Mesothelial cell of epicardium (in vitro differentiated cells): ENCODE measurements at places on chromosomes 1 and 21. TPM values are rescaled to one million over a fixed set of nuclear protein-coding genes. Genes with fewer than 3 reads are reported as not detected.
A peak's percentile ranks its signal among the peaks of the same experiment; 100 is the strongest.

Gene SERPINC1
- total RNA-seq: 0.22 to 0.27 TPM (median 0.23 TPM) in 3 replicates

DNA sequence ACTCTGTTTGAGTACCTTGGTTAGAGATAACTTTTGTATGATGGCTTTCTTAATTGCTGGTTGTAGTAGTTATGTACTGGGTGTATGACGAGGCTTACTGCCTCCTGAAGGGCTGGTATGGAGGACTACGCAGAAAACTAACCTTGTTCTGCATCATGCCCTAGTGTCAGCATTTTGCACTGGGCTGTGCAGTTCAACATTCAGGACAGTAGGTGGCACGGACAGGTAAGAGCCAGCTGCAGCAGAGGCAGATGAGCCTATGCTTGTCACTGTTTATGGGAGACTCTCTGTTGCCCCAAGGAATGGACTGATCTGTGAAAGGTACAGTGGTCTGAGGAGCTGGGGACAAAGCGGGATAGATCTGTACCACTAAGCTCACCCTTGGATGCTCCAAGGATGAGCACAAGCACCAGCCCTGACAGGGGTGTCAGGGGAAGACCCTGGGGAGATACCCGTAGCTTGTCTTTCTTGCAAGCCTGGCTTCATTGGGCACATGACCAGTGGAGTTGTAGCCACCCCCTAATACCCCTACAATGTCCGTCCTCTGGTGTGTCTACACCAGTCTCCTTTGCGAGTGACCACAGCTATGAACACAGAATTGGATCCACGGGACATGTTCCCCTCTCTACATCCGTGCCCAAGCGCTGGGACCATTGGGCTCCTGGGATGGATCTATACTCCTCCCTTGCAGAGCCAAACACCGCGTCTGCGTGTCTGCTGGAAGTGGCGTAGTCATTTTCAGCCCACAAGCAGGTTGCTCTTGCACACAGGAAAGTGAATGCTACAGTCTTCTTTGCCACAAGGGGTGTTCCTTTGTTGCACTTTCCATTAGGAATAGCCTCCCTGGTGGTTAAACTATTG is 51.1 kb upstream of the CFHR3 start:
- peaks cover 18% of the 10 kb centered on the region for H3K27me3 ChIP-seq
- H3K27ac ChIP-seq: no peak overlapping the region
- no peaks in the 10 kb centered on the region for H3K4me1 ChIP-seq
- H3K36me3 ChIP-seq: no peaks in the 10 kb centered on the region
- peak; percentile 59 for DNase-seq
- no peak overlapping the region for H3K4me3 ChIP-seq

GRCh38 chr1:205581321-205581980 is 50.4 kb downstream of the ELK4 start:
- H3K27me3 ChIP-seq: peaks cover 56% of the 10 kb centered on the region
- no peak overlapping the region for H3K4me3 ChIP-seq
- H3K4me1 ChIP-seq: peaks cover 11% of the 10 kb centered on the region
- no peak for DNase-seq
- no peaks in the 10 kb centered on the region for H3K36me3 ChIP-seq

- peaks cover 15% of the 10 kb centered on the region for H3K36me3 ChIP-seq
- no peak overlapping the region for H3K4me3 ChIP-seq
Measured at GRCh38 chr1:9244501-9245229, 10.1 kb downstream of the H6PD start.

DNA sequence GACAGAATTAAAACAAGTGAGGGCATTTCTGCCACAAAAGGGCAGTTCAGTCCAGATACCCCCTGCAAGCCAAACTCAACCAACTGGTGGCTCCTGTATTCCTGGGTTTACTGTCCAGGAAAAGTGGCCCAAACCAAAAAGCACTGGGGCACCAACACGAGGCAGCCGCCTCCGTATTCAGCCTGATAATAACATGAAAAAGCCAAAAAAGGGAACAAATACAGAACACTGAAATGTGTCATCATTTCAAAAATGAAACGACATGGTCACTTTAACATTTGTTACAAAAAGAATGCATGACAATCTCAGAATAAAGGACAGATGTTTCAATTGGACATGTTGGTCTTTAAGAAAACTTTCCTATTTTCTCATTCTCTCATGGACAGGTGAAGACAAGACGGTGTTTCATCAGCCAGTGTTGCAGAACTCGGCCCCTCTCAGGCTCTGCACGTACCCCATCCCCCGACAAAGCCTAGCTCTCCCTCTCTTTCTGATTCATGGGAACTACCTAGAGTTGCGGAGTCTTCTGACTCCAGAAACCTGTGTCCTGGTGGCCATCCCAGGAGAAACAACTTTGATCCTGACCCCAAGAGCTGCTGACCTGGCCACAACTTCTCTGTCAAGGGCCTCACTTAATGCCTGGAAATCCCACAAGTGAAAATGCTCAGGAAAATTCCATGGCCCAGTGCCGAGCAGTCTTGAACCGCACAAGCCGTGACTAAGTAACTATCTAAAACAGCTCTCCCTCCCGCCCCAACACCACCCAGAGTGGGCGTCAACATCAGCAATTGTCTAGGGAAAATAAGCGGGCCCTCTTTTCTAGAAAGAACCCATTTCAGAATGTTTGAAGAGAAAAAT is 27.1 kb downstream of the ZBTB17 start:
- no peaks in the 10 kb centered on the region for H3K27me3 ChIP-seq
- H3K4me3 ChIP-seq: no peak overlapping the region
- H3K36me3 ChIP-seq: peaks cover 19% of the 10 kb centered on the region
- peak overlapping the region; percentile 95 for H3K27ac ChIP-seq

Gene TRMT1L
- total RNA-seq: 16.0 to 20.6 TPM (median 16.7 TPM) in 3 replicates

DNA sequence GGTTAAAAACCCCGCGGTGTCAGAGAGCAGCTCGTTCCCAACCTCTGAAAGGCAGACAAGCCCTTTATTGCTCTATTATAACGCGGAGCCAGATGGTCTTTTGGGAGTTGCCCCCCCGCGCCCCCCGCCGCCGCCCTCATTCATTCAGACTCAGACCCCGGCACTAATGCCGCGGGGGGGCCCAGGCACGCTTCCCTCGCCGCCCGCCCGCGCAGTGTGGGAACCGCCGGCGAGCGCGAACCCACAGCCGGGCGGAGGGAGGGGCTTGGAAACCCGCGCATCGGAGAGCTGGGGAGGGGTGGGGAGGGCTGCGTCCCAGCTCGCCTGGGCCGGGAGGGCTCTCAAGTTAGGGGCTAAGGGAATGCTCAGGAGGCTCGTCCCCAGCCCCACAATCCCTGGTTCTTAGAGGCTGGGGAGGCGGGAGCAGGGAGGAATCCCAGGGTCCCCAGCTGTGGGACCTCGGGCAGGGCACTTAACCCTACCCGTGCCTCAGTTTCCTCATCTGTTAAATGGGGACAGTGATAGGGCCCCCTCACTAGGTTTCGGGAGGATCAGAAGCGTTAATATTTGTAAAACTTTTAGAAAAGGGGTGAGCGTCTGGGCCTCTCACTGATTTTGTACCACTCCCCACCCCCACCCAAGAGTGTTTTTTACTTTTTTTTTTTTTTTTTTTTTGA is 10.9 kb upstream of the HES5 start:
- DNase-seq: no peak
- H3K27ac ChIP-seq: no peak overlapping the region
- no peaks in the 10 kb centered on the region for H3K36me3 ChIP-seq
- H3K4me3 ChIP-seq: no peak overlapping the region
- peaks cover 22% of the 10 kb centered on the region for H3K4me1 ChIP-seq

- DNase-seq: no peak
- no peaks in the 10 kb centered on the region for H3K36me3 ChIP-seq
- H3K27me3 ChIP-seq: no peaks in the 10 kb centered on the region
- H3K4me1 ChIP-seq: peaks cover 6% of the 10 kb centered on the region
Measured at GRCh38 chr1:184940226-184940625, 34.1 kb downstream of the NIBAN1 start.

GRCh38 chr1:115210302-115210711 is 121.0 kb upstream of the TSPAN2 start:
- no peaks in the 10 kb centered on the region for H3K27me3 ChIP-seq
- H3K4me3 ChIP-seq: no peak overlapping the region
- H3K4me1 ChIP-seq: peaks cover 2% of the 10 kb centered on the region
- H3K27ac ChIP-seq: peak overlapping the region; percentile 18

- no peaks in the 10 kb centered on the region for H3K27me3 ChIP-seq
- peaks cover 28% of the 10 kb centered on the region for H3K4me1 ChIP-seq
- H3K4me3 ChIP-seq: peak overlapping the region; percentile 98
- peak overlapping the region; percentile 78 for H3K27ac ChIP-seq
- H3K36me3 ChIP-seq: no peaks in the 10 kb centered on the region
Measured at GRCh38 chr1:93446837-93447451, 974 bp upstream of the FNBP1L start.

- H3K27ac ChIP-seq: no peak overlapping the region
- H3K4me3 ChIP-seq: no peak overlapping the region
- H3K27me3 ChIP-seq: no peaks in the 10 kb centered on the region
Measured at GRCh38 chr1:81738875-81739274, 61.9 kb upstream of the ADGRL2 start.

DNA sequence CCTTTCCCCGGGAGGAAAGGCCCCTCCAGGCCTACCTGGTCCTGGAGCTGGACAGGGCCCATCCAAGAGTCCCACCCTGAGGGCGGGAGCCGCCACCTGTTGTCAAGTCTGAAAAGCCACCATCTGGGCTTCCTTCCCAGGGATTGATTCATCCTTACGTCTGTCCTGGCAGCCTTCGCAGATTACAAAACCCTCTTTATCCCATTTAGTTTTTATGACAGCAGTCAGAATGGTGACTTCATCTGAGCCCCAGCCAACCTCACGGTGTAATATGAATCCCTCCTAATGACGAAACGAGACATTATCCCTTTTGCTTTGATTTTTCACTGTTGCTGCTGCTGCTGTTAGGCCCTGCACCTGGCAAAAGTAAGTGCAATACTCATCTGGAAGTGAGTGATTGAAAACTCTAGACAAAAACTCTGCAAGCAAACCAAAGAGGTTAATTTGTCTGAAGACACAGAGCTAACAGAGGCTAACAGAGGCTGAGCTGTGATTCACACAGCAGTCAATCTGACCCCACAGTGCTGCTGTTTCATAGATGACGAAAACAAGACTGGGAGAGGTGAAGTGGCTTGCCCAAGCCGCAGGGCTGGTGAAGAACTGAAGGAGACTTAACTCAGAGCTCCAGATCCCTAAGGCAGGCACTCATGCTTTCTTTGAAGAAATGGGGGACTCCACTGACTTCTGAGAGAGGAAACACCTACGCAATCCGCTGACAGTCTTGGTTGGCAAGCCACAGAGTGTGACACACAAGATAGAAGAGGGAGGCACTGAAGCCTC is 30.0 kb upstream of the S100A7 start:
- no peaks in the 10 kb centered on the region for H3K36me3 ChIP-seq
- H3K4me3 ChIP-seq: no peak overlapping the region
- H3K4me1 ChIP-seq: peaks cover 49% of the 10 kb centered on the region
- no peaks in the 10 kb centered on the region for H3K27me3 ChIP-seq
- DNase-seq: no peak

DNA sequence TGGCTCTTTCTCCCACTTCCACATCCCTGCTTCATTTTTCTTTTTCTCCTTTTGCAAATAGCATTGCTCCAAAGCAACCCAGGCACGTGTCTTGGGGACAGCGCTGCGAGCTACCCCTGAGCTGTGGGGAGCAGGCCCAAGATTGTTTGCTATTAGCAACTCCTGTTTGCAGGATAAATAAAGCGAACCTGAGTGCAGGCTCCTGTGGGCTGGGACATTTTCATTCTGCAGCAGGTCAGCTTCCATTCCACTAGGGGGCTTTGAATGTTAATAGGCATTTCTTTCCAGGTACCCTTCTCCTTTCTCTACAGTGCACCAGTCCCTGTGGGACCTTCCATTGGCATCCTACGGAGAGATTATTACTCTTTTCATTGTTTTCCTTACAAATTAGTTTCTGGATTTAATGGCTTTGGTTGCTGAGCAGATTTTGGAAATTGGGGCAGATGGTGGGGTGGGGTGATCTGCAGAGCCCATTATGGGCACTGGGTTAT is 54.0 kb downstream of the OLFML3 start:
- no peak overlapping the region for H3K4me3 ChIP-seq
- DNase-seq: no peak
- no peak overlapping the region for H3K27ac ChIP-seq
- H3K27me3 ChIP-seq: no peaks in the 10 kb centered on the region
- no peaks in the 10 kb centered on the region for H3K4me1 ChIP-seq

Gene RERE
- total RNA-seq: 177 to 187 TPM (median 187 TPM) in 3 replicates

Gene SPAG17
- 2.7 to 4.7 TPM (median 3.7 TPM) in 3 replicates for total RNA-seq

- H3K27me3 ChIP-seq: no peaks in the 10 kb centered on the region
- H3K36me3 ChIP-seq: no peaks in the 10 kb centered on the region
- no peak overlapping the region for H3K4me3 ChIP-seq
- H3K4me1 ChIP-seq: peaks cover 17% of the 10 kb centered on the region
Measured at GRCh38 chr1:23931491-23931880, 18.3 kb upstream of the CNR2 start.

Gene C1orf21
- total RNA-seq: 33.1 to 34.7 TPM (median 34.3 TPM) in 3 replicates

GRCh38 chr1:63557365-63557987 is 34.2 kb downstream of the EFCAB7 start:
- H3K27ac ChIP-seq: no peak overlapping the region
- DNase-seq: no peak
- peaks cover 2% of the 10 kb centered on the region for H3K4me1 ChIP-seq
- peaks cover 6% of the 10 kb centered on the region for H3K36me3 ChIP-seq
- H3K27me3 ChIP-seq: no peaks in the 10 kb centered on the region

Gene LCE2C
- not detected in 3 replicates for total RNA-seq

GRCh38 chr1:184210031-184210430 is 158.5 kb downstream of the TSEN15 start:
- no peak for DNase-seq
- no peaks in the 10 kb centered on the region for H3K36me3 ChIP-seq
- no peak overlapping the region for H3K4me3 ChIP-seq
- H3K4me1 ChIP-seq: peaks cover 20% of the 10 kb centered on the region
- no peak overlapping the region for H3K27ac ChIP-seq
- H3K27me3 ChIP-seq: peaks cover 3% of the 10 kb centered on the region

GRCh38 chr1:8572106-8572505 is 245.3 kb downstream of the RERE start:
- peak overlapping the region; percentile 95 for H3K27ac ChIP-seq
- no peak overlapping the region for H3K4me3 ChIP-seq
- no peaks in the 10 kb centered on the region for H3K36me3 ChIP-seq
- DNase-seq: no peak

- H3K4me3 ChIP-seq: no peak overlapping the region
- H3K36me3 ChIP-seq: no peaks in the 10 kb centered on the region
- H3K27me3 ChIP-seq: no peaks in the 10 kb centered on the region
- H3K27ac ChIP-seq: peak overlapping the region; percentile 71
- DNase-seq: no peak
Measured at GRCh38 chr1:237145379-237146135, 103.6 kb downstream of the RYR2 start.

DNA sequence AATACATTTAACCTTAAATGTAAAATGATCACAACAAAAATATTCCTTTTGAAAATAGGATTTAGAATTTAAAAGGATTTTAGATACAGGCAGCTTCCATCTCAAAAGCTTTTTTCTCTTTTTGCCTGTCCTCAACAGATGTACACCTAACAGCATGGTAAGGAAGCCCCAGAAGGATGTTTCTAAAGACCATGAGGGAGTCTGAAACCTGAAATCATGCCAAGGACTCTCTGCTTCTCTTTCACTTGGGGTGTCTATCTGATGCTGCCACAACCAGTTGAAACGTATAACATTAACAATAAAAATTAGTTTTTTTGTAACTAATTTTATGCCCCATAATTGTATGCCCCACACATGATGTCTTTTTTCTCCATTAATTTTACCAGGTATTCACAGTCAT is 5.4 kb upstream of the ZNF281 start:
- no peak for DNase-seq
- H3K4me3 ChIP-seq: no peak overlapping the region
- no peaks in the 10 kb centered on the region for H3K36me3 ChIP-seq
- H3K27me3 ChIP-seq: no peaks in the 10 kb centered on the region
- H3K27ac ChIP-seq: no peak overlapping the region

Gene CD2
- total RNA-seq: not detected in 3 replicates

Gene VSIG8
- not detected in 3 replicates for total RNA-seq

Gene DMRTA2
- total RNA-seq: 0.07 TPM in 1 of 3 replicates, not detected in the others

GRCh38 chr1:30778154-30778978 is 20.8 kb upstream of the LAPTM5 start:
- peaks cover 8% of the 10 kb centered on the region for H3K4me1 ChIP-seq
- DNase-seq: no peak
- no peak overlapping the region for H3K27ac ChIP-seq
- H3K36me3 ChIP-seq: no peaks in the 10 kb centered on the region
- peaks cover 4% of the 10 kb centered on the region for H3K27me3 ChIP-seq
- H3K4me3 ChIP-seq: no peak overlapping the region

Gene TNNI3K
- total RNA-seq: 0.51 to 1.5 TPM (median 0.93 TPM) in 3 replicates
